Choroid plexus epithelial cell (primary cell): ENCODE measurements at places on chromosomes 6 and 20.

- no peak for DNase-seq
Measured at GRCh38 chr6:144969602-144970272, 684.6 kb downstream of the UTRN start.

DNA sequence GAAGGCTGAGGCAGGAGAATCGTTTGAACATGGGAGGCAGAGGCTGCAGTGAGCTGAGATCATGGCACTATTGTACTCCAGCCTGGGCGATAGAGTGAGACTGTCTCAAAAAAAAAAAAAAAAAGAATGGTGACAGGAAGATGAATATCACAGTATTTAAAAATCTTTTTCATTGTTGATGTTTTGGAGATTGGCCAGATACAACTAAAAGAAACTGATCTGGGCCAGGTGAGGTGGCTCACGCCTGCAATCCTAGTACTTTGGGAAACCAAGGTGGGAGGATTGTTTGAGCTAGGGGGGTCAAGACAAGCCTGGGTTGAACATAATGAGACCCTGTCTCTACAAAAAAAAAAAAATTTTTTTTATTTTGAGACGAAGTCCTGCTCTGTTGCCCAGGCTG lies 52.1 kb downstream of the TRAF3IP2 start:
- no peak for DNase-seq

DNA sequence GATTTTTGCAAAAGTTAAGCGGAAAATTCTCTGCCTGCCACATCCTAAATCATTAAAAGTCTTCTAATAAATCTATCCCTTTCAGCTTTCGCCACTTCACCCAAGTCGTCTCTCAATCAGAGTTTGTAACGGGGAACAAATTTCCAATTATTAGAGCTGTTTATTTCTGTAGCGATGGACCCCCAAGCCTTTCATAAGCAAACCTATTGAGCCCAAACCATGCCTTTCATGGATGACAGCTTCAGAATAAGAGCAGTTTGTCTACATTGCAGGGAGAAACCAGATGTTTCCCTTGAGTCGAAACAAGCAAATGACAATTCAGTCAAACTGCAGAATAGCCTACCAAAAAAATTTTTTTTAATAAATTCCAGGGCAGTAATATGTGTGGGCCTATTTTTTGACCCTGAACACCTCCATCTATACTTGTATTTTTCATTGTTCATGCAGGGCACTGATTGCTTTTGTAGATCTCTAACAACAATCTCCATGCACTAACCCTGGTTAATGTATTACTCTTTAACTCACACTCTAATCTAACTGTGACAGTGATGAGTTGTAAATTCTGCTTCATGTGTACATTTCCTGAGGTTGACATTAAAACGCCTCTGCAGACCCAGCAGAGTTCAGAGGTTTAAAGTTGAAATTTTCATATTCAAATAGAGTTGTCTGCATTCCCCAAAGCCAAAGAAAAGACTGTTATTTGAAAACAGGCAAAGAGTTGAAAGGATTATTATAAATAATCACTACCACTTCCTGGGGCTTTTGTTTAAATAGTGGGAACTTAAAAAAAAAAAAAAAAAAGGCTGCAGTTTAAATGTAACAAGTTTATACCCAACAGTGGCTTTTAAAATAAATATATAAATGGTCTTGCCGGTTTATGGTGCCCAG lies 64.5 kb downstream of the ATP9A start:
- DNase-seq: no peak

DNA sequence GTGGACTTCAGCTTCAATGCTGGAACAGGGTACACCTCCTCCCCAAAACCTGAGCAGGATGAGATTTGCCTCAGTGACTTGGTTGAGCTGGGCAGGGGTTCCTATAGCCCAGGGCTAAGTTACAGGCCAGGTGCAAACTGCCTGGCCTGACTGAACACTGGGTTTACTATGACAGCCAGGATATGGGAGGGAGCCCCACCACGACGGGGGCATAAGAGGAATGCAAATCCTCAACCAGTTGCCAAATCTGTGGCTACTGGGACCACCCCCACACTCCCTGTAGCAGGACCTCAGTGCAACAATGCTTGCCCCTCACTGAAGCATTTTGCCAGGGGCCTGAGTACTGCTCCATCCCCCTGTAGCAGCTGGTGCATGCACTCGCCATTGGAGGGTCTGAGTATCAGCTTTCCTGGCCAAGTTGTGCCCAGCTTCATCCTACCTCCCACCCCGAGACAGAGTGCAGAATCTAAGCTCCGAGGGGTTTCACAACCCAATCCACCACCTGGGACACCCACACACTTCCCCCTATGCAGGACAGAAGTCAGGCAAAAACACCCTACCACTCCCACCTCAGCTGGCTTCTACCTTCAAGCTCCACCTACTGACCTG lies 27.6 kb downstream of the TREML4 start:
- DNase-seq: no peak

GRCh38 chr20:62892348-62893304 lies 31.0 kb upstream of the TCFL5 start:
- DNase-seq: no peak

- DNase-seq: peak; percentile 92
Measured at GRCh38 chr6:44064089-44064947, 62.9 kb downstream of the MRPL14 start.

GRCh38 chr6:166079841-166080240 lies 87.8 kb downstream of the TBXT start:
- no peak for DNase-seq

GRCh38 chr20:5434116-5434515 lies 117.4 kb upstream of the PROKR2 start:
- no peak for DNase-seq

- DNase-seq: no peak
Measured at GRCh38 chr20:22260506-22260905, 323.9 kb downstream of the FOXA2 start.

- DNase-seq: peak; percentile 84
Measured at GRCh38 chr20:46520976-46521579, 7.7 kb upstream of the ZNF334 start.

- peak; percentile 90 for DNase-seq
Measured at GRCh38 chr20:46568570-46569129, 18.2 kb upstream of the OCSTAMP start.

- DNase-seq: no peak
Measured at GRCh38 chr20:24470746-24471582, 1.5 kb downstream of the SYNDIG1 start.

GRCh38 chr6:167956983-167957492 lies 40.4 kb upstream of the KIF25 start:
- DNase-seq: peak; percentile 40

DNA sequence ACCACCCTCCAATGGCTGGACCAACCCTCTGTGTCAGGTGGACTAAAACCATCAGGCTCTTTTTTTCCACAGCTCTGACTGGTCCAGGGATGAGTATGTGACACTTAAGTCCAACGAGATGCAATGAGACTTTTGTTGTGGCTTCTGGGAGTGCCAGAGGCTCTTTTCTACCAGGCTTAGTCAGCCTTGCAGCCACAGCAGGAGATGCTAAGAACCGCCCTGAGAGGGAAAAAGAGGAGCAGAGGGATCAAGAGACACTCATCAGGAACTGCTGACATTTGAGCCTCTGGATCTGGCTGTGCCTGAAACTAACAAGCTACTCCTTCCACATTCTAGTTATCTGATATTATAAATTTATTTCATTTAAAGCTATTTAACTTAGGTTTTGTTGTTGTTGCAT lies 270.9 kb upstream of the SULF2 start:
- no peak for DNase-seq

GRCh38 chr6:116633685-116634084 lies 17.4 kb downstream of the RSPH4A start:
- DNase-seq: peak; percentile 18

- DNase-seq: no peak
Measured at GRCh38 chr6:122754191-122754731, 25.3 kb upstream of the FABP7 start.
